Suppressor macrophage treated with lipopolysaccharide for 4 hours (primary cell): ENCODE measurements at places on chromosomes 7 and 10.

GRCh38 chr10:4003348-4003973, 218.5 kb upstream of the KLF6 start:
- DNase-seq = no peak

DNA sequence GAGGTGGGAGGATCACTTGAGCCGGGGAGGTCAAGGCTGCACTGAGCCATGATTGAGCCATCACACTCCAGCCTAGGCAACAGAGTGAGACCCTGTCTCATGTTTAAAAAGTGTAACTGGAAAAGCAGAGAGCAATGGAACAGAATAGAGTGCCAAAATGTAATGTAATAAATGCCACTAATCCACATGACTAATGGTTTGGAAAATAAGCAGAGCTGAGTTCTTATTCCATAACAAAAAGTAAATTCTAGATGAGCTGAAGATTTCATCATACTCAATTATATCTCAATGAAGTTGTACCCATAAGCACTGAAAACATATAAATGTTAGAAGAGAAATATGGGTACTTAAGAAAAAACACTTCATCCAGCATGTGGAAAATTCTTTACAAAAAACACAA, 132.6 kb downstream of the USP6NL start:
- DNase-seq = no peak

GRCh38 chr7:6130007-6130587, 98.9 kb downstream of the ANKRD61 start:
- no peak for DNase-seq

- DNase-seq = no peak
Observed at GRCh38 chr7:55063633-55064032, 44.8 kb downstream of the EGFR start.

GRCh38 chr7:92557808-92558362, 29.3 kb downstream of the RBM48 start:
- no peak for DNase-seq

DNA sequence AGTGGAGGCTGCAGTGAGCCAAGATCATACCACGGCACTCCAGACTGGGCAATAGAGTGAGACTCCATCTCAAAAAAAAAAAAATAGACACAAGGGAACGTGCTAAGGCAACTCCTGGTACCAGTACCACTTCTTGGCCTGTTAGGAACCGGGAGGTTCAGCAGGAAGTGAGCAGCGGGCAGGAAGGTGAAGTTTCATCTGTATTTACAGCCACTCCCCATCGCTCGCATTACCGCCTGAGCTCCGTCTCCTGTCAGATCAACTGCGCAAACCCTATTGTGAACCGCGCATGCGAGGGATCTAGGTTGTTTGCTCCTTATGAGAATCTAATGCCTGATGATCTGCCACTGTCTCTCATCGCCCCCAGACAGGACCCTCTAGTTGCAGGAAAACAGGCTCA, 69.9 kb upstream of the FOXK1 start:
- no peak for DNase-seq

DNA sequence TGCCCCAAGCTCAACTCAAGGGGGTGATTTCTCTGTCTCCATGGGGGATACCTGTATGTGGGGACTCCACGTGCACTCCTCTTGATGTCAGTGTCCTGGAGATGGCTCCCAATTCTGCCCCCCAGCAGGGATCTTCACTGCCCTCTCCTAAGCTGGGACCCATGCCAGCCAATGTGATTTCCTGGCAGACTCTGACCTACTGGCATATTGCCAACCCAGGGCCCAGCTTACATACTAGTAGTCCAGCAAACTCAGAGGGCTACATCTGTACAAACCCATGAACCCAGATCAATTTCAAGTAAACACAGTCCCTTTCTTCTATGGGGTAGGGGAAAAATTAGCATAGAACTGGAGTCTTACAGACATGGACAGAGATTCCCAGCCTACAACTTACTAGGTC, 26.2 kb upstream of the BMPR1A start:
- no peak for DNase-seq

DNA sequence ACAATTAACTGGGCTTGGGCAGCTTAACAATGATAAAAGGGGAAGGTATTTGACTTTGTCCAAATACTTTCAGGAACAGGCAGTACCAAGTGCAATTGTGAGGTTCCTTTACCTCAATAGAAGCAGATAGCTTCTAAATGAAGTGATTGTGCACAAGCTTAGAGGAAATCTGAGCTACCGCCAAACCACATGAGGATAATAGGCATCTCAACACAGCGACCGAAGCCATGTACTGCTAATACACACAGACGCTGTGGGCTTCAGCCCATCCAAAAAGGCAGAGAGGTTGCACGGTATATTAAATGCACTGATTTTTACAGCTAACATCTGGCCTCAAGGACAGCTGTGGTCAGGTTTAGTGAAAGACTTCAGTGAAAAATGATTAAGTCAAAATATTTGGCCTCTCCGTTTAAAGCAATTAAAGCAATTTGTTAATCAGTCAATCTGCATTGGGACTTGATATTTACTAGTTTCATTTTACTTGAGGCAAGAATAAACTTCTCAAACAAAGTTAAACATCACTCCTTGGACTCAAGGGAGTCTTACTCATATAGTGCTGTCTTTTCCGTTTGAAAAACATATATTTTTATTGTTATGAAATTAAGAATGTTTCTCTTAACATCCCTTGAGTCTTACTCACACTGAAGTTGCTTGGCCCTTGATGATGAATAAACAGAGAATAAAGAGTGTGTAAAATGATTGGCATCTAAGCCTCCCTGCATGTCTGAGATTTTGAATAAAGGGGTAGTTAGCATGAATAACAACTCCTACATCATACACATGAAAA, 306.3 kb downstream of the C7orf25 start:
- DNase-seq = no peak

- no peak for DNase-seq
Observed at GRCh38 chr7:140525743-140526142, 46.4 kb upstream of the MKRN1 start.
